ENCODE measurements at places on chromosomes 5 and 9.

GRCh38 chr5:61966997-61967396 lies 339.0 kb upstream of the KIF2A start:
- no peak for DNase-seq

DNA sequence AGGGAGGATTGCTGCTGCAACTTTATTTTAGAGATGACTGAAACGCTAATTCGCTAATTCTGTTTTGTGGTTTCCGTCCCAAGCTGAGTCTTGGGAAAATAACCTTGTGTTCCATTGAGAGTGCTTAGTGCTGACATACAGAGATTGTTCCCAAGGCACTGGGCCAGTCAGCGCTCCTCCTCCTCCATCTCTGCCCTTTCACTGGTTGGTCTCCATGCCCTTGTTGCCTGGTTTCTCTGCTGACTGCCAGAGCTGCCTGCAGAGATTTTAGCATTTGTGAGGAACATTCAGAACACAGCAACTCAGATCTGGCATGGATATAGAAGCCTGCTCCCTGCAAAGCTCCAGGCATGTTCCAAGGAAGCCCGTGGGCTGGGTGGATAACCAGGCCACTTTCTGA lies 126.0 kb upstream of the IRX2 start:
- no peak for DNase-seq

- DNase-seq = no peak
Measured at GRCh38 chr5:106417566-106417965, 1253.2 kb downstream of the EFNA5 start.

- DNase-seq = no peak
Measured at GRCh38 chr9:129929496-129930125, 94.4 kb downstream of the USP20 start.

DNA sequence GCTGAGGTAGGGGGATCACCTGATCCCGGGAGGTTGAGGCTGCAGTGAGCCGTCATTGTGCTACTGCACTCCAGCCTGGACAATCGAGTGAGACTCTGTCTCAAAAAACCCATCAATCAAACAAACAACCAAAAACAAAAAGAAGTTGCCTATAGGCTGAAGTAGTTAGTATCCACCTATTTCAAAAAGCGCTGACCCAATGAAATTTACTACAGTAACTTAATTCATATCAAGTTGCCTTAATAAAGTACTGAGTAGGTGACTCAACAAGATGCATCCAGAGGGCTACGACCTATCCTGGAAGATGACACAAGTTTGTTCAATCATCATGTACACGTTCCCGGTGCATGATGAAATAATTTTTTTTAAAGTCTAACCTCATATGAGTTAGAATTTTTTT lies 648.6 kb upstream of the DMAC1 start:
- no peak for DNase-seq

DNA sequence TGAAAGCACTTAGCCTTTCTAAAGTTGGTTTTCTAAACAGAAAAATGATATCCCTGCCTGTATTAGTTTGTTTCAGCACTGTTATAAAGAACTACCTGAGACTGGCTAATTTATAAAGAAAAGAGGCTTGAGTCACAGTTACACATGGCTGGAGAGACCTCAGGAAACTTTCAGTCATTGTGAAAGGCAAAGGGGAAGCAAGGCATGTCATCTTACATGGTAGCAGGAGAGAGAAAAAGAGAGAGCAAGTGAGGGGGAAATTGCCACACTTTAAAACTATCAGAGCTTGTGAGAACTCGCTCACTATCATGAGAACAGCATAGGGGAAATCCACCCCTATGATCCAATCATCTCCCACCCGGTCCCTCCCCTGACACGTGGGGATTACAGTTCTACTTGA lies 64.9 kb downstream of the FAM170A start:
- no peak for DNase-seq

DNA sequence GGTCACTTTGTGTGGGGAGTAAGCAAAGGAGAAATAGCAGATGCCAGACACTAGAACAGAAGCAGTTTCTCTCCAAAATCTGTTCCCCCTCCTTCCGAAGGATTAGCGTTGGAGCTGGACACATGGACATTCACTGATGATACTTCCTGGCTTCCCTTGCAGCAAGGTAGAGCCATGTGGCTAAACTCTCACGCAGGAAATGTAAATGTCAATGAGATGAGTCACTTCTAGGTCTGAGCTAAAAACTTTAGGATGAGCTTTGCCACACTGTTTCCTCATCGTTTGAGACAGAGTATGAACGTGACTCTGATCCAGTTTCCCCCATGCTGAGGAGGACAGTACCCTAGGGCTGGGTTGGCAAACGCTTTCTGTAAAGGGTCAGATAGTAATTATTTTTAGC lies 5.1 kb downstream of the BHMT2 start:
- no peak for DNase-seq

- no peak for DNase-seq
Measured at GRCh38 chr5:134387443-134387842, 16.1 kb downstream of the UBE2B start.

DNA sequence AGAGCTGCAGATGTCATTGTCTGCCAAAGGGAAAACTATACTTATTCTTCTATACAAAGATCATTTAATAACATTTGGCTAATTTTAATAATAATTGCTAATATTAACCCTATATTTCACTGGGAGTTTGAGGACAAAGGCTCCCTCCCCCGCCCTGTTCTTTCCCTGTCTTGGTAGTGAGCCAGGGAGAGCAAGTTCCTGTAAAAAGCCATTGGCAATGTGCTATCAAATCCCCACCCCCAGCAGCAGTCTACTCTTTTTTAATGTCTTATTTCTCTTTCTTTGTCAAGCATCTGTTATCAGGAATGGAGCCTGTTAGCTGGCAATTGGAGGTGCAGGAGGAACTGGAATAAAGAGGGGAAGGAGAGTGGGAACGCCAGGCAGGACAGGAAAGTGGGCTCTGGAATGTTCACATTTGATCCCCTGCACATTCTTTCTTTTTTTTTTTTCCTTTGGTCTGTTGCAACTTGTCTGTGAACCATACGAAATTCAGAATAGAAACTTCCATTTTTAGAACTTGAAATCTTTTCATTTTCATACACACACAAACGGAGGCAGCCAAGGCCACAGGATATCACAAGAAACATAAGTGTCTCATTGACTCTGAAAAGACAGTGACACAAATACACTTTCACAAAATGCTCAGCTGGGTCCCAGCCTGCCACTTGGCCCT lies 664.8 kb upstream of the ZNF608 start:
- no peak for DNase-seq

GRCh38 chr9:35277171-35277520 lies 115.3 kb downstream of the UNC13B start:
- no peak for DNase-seq

- no peak for DNase-seq
Measured at GRCh38 chr5:33701251-33701650, 190.5 kb downstream of the ADAMTS12 start.

- DNase-seq = no peak
Measured at GRCh38 chr5:51488803-51489642, 105.8 kb downstream of the ISL1 start.

All from activated T-cell treated with anti-CD3 and anti-CD28 coated beads for 24 hours (primary cell).